Effector memory CD4-positive, alpha-beta T cell (primary cell): ENCODE measurements at places on chromosomes 12 and 14.

GRCh38 chr14:74882103-74882920, 596 bp downstream of the DLST start:
- DNase-seq, result peak; percentile 41

- DNase-seq, result no peak
These were observed 180.8 kb downstream of the ERC1 start for GRCh38 chr12:1171657-1172408.

DNA sequence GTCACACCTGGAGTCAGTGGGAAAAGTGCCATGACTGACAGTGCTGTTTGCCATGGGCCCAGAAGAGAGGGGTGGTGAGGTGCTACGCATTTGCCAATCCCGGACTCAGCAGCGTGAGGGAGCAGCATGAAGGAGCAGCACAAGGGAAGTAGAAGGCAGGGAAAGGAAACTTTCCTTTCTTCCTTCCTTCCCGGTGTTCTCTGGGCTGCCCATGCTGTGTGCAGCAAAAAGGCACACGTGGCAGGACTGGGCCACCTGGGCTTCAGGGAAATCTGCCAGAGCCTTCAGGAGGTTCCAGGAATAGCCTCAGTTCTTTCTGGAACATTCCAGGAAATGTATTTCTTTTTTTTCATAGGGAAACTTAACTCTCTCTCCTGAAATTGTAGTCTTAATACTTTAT, 23.0 kb downstream of the TRIM9 start:
- DNase-seq, result no peak

DNA sequence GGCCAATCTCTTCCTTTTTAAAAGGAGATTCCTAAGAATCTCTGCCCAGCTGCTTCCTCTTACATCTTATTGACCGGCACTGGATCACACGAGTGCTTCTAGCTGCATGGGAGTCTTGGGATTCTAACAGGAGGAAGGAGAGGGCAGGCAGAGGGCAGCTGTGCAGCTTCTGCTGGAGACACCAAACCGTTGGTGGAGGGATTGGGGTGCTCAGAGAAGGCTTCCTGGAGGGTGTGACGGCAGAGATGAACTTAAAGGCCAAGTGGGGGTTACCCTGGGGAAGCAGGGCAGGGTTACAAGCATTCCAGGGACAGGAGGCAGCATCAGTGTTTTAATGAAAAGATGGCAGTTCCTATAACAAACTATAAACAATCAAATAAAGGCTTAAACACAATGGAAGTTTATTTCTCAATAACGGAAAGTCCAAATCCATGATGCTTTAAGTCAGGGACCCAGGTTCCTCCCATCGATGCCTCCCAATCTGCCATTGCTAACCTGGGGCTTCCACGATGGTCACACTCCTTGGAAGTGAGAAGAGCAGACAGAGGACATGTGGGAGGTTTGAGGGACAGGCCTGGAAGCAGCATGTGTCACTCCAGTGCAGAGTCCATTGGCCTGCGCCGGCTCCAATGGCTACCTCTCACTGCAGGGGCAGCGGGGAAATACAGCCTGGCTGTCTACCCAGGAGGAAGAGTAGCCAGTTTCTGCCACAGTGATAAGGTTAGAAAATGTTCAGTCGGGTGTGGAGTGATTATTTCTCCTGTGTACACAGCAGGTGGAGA, 53.1 kb upstream of the DDX11 start:
- DNase-seq, result no peak
